ENCODE measurements at places on chromosomes 7 and 10.

GRCh38 chr10:609868-610545 lies 79.5 kb downstream of the DIP2C start:
- DNase-seq = no peak

GRCh38 chr10:70853038-70853437 lies 35.3 kb downstream of the PCBD1 start:
- DNase-seq = peak; percentile 27

- DNase-seq = peak; percentile 22
Measured at GRCh38 chr7:19522486-19522885, 186.4 kb downstream of the POLR1F start.

GRCh38 chr10:121788115-121788514 lies 139.7 kb downstream of the ATE1 start:
- DNase-seq = peak; percentile 79

GRCh38 chr10:131323025-131323424 lies 11.5 kb upstream of the TCERG1L start:
- no peak for DNase-seq
